Activated naive CD4-positive, alpha-beta T cell treated with anti-CD3 and anti-CD28 coated beads, Interleukin-2, amount 10 ng/mL, durations not matched to agents 7 days and 5 days (primary cell): ENCODE measurements at places on chromosomes 16 and 17.

DNA sequence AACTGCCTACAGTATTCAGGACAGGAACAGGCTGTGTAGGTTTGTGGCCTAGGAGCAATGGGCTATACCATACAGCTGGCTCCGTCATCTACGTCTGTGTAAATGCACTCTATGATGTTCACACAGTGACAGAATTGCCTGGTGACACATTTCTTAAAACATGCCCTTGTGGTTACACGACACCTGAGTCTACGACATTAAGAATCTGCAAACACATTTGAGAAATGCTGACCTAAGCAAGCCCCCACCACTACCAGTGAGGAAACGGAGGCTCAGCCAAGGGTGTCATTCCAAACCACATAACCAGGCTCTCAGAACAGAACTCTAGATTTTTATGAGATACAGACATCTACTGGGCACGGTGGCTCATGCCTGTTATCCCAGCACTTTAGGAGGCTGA is 23.5 kb downstream of the USP36 start:
- DNase-seq = peak; percentile 73

- no peak for DNase-seq
Observed at GRCh38 chr17:45386178-45386577, 46.5 kb downstream of the ARHGAP27 start.

DNA sequence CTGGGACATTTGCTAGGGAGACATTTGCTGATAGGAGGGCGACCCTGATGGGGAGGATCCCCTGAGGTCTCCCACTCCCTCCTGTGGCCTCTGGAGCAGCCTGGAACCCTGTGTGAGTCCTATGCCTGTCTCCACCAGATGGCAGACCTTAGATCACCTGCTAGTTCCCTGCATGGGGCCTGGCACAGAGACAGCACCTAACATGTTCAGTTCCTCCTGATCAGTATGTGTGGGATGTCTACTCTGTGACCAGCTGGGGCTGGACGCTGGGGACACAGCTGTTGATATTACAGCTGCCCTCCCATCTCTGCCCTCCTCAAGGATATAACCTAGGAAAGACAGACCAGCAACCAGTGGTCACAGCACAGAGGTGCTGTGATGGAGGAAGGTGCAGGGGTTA is 1.1 kb upstream of the ADCY7 start:
- peak; percentile 66 for DNase-seq

- DNase-seq = no peak
Observed at GRCh38 chr16:23896832-23897821, 61.3 kb downstream of the PRKCB start.

DNA sequence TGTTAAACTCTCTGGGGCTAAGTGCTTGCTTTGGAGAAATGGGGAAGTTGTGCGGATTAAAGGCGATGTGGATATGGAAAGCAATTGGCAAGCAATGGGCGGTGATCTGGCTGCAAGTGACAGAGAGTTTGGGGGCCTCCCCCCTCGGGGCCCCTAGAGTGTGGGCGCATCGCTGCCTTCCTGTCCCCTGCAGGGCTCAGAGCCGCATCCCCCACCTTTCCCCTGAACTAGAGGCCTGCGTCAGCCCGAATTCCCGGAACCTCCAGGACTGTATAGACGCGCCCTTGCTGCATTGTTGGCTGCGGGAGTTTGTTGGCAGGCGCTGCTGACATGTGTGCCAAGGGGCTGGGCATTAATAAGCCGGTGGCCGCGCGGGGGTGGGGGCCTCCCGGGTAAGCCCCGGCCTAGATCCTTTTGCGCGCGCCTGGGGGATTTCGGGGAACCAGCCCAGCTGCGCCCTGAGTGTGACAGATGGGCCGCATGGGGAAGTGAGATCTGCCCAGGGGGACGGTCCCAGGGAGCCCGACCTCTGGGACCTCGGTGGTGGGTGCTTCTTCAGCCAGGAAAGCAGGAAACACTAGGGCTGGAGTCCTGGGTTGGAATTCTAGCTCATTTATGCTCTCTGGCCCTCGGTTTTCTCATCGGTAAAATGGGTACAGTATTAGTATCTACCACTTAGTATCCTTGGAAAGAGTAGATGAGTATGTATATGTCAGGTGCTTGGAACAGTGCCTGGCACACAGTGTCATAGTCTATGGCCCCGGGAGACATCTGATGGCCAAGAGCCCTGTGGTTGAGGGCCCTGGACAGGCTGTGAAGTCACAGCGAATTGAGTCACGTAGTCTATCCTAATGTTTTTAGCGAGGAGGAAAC is 1.0 kb downstream of the EEF2K start:
- peak; percentile 57 for DNase-seq

- no peak for DNase-seq
Observed at GRCh38 chr17:37399265-37399803, 7.3 kb downstream of the ACACA start.

DNA sequence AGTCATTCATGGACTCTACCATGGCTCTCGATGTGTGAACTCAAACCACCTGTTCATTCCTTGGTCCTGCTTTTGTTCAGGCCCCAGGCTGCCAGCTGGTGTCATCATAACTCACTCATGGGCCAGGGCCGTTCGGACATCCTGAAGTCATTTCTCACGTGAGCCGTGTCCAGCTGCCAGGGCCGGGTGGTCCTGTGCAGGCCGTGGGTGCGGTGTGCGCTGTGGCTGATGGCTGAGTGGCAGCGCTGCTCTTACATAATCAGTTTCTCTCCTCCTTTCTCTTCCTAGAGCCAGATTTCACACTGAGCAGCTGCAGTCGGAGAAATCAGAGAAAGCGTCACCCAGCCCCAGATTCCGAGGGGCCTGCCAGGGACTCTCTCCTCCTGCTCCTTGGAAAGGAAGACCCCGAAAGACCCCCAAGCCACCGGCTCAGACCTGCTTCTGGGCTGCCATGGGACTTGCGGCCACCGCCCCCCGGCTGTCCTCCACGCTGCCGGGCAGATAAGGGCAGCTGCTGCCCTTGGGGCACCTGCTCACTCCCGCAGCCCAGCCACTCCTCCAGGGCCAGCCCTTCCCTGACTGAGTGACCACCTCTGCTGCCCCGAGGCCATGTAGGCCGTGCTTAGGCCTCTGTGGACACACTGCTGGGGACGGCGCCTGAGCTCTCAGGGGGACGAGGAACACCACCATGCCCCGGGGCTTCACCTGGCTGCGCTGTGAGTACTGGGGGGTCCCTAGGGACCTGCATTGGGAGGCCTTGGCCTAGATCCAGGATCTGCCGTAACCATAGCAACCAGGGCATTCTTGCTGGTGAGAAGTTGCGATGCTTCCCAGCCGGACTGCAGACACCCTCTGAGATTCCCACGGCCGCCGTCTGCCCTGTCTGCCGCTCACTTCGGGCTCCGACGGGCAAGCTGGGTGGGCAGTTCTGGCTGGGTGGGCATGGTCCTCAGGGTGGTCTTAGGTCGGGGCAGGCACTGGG is at the start of gene IL34:
Gene IL34, plus strand, starts transcription at position 300 of the 982 bp plus-strand sequence. Its CDS starts 389 bp downstream, at position 689.
- DNase-seq = no peak

DNA sequence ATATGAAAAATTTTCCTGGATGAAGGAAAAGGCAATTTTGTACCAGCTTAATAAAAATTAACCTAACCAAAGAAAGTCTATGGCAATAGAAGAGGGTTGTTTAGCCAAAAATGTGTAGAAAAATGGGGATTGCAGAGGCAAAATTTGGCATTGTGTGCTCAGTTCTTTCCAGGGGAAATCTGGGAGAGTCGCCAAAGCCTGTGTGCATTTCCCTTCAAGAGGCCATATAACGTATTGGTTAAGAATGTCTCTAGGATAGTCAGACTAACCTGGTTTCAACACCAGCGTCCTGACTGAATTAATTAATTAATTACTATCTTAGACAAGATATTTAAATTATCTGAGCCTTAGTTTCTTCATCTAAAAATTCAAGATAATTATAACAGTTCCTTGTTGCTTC is 44.8 kb upstream of the HLF start:
- DNase-seq = no peak

DNA sequence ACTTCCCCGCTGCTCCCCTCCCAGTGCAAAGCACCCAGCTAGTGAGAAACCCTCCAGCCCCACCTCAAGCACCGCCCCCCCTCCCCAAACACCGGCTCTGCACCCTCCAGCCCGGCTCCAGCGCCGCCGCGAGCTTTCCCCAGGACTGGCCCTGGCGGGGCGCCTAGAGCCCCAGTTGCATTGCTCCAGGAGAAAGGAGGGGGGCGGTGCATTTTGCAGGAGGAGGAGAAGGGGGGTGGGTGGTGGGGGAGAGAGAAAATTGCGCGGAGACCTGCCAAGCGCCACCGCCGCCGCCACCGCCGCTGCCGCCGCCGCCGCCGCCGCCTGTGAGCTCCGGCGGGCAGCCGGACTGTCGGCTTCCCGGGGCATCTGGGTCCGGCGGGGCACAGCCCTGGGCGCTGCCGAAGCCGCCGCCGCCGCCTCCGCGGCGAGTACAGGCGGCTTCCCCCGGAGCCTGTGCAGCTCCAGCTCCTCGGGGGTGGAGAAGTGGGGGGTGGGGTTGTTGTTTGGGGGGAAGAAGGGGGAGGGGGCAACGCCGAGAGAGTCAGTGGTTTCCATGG is 333 bp upstream of the NOG start:
- peak; percentile 57 for DNase-seq

DNA sequence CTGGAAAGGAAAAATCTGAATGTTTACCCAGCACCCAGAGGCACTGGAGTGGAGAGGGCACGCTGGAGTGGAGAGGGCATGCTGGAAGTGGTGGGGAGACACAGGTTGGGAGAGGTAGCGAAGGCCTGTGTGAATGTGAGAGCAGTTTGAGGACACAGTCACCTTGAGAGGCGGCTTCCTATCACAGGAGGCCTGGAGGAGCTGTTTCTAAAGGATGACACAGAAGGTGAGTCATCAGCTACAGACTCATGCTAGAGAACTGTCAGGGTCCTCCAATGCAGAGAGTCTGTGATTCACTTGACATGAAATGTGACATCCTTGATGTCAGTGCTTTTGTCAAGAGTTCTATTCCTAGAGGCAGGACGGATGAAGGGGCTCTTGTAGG is 13.8 kb downstream of the CTRL start:
- DNase-seq = no peak

GRCh38 chr16:87060034-87060986 is 256.9 kb downstream of the C16orf95 start:
- no peak for DNase-seq

DNA sequence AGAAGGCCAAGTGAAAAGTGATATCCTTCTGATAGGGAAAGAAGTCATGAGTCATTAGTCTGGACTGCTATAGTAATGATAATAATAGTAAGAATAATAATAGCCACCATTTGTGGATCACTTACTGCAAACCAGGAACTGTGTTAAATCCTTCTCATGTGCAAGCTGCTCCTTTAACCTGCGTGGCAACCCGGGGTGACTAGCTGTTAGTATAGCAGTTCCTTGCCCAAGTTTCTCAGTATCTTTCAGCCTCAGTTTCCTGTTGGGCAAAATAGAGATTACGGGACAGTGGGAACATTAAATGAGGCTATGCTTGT is 129.5 kb downstream of the CDH13 start:
- DNase-seq = no peak

DNA sequence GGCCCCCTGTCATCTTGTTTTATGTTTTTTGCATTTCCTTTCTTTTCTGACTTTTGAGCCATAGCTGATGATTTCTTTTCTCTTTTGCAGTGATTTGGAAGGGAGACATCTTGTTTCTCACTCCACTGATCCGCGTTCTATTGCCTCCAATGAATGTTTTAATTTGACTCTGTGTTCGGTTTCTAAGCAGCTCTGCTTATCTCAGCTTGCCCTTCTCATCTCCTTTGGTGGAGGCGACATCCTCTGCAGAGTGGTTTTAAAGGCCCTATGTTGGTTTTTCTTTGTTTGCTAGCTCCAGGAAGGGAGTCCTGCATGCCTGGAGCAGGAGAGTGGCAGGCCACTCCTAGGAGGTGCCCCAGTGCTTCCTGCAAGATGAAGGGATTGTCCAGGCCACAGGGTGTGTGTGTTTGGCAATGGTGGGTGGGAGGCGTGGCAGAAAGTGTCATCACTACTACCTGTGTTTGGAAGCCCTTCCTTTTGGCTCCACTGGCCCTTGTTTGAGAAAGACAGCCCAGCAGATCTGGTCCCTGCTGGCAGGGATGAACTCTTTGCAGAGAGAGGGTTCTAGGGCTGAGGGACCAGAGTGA is 13.6 kb downstream of the SMPD3 start:
- DNase-seq = peak; percentile 32

DNA sequence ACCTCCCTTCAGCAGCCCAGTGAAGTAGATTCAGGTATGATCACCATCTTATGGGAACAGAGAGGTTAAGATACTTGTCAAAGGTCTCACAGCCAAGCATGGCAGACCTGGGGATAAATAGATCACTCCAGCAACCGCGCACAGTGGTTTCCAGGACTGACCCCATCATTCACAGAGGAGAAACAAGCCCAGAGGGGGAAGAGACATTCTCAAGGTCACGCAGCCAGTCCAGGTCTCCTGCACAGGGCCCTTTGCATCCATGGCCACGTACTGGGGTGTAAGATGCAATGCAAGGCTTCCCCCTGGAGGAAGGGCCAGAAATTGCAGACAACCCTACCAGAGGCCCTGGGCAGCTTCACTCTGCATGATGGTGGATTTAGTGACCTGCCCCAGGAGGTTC is 19.9 kb downstream of the TLE7 start:
- peak; percentile 52 for DNase-seq

- no peak for DNase-seq
Observed at GRCh38 chr16:65793781-65794180, 572.7 kb upstream of the CDH5 start.
